ENCODE measurements at places on chromosomes 13 and 19.
A peak's percentile ranks its signal among the peaks of the same experiment; 100 is the strongest.

DNA sequence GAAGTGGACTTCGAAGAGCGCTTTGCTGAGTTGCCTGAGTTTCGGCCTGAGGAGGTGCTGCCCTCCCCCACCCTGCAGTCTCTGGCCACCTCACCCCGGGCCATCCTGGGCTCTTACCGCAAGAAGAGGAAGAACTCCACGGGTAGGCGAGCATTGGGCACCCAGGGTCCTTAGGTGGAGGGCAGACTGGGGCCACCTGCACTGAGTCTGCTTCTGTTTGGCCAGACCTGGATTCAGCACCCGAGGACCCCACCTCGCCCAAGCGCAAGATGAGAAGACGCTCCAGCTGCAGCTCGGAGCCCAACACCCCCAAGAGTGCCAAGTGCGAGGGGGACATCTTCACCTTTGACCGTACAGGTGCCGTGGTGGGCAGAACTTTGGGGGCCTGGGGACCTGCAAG lies 8.0 kb upstream of the PRR19 start:
- no peak for DNase-seq

- DNase-seq, result no peak
These were observed 38.1 kb upstream of the KCTD15 start for GRCh38 chr19:33758541-33759013.

DNA sequence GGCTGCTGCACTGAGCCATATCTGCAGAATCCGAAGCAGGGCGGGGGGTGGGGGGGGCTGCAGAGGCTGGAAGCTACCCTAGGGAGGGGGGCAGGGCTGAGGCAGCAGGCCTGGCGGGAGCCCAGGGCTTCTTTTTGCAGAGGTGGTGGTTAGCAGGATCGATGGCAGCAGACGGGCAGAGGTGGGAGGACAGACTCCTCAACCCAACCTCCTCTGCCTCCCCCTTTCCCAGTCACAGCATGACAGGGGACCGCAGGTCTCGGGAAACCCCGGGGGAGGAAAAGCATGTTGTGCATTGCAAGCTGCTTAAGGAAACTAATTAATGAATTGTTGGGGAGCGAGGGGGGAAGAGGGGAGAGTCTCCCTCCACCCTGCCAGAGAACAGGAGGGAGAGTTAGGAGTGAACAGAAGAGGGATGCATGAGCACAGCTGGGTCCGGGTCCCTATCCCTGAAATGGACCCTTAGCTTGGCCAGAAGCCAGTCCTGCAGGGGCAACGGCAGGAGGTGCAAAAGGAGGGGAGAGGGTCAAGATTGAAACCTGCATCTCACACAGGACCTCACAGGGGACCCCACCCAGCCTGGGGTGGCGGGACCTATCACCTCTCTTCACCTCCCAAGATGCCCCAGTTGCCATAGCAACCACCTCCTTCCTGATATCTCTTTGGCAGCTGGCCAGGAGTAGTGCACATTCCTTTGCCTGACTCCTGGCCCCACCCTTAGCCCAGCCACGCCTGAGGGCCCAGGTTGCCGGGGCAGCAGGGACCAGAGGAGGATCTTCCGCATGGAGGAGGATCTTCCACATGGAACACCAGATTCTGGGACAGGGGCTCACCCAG lies 1.8 kb downstream of the FXYD7 start:
- no peak for DNase-seq

- no peak for DNase-seq
These were observed 15.2 kb downstream of the ZSCAN5C start for GRCh38 chr19:56217039-56217949.

- no peak for DNase-seq
These were observed 649.6 kb downstream of the SLITRK1 start for GRCh38 chr13:83232626-83233025.

GRCh38 chr13:27374650-27375049 lies 49.8 kb upstream of the GTF3A start:
- peak; percentile 45 for DNase-seq

Data from activated CD8-positive, alpha-beta memory T cell treated with anti-CD3 and anti-CD28 coated beads, Interleukin-2, amount 50 U/mL, for 4 hours (primary cell).